Tibial nerve (tissue), 4 donors: ENCODE measurements at places on chromosomes 16 and 17. TPM values are rescaled to one million over a fixed set of nuclear protein-coding genes. Genes with fewer than 3 reads are reported as not detected.

Gene KRTAP9-2
- not detected for total RNA-seq

Gene DNAH9
- 1.7 TPM for total RNA-seq

Gene NPTX1
- not detected for total RNA-seq

Gene NEK8
- total RNA-seq = 2.9 TPM

Gene WRAP53
- total RNA-seq = 3.9 TPM

Gene CES1
- 18.8 TPM for total RNA-seq

DNA sequence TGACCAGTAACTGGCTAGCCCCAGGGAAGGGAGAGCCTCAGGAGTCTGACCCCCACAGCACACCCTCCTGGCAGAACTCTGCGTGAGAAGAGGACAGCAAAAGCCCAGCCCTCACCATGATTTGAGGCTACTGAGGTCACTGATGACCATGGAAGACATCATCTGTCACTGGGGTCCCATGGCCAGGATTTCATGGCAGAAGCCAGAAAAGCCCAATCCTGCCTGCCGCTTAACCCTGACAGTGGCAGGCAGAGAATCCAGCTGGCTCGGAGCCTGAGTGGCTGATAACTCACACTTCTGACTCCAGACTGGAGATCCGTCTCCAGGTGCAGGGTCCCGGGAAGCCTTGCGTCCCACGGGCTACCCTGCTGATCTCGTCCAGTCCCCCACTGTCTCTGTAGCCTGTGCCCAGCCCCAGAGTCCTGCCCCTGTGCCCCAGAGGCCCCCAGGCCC is 17.5 kb downstream of the GRIN2C start:
- no peak for DNase-seq

DNA sequence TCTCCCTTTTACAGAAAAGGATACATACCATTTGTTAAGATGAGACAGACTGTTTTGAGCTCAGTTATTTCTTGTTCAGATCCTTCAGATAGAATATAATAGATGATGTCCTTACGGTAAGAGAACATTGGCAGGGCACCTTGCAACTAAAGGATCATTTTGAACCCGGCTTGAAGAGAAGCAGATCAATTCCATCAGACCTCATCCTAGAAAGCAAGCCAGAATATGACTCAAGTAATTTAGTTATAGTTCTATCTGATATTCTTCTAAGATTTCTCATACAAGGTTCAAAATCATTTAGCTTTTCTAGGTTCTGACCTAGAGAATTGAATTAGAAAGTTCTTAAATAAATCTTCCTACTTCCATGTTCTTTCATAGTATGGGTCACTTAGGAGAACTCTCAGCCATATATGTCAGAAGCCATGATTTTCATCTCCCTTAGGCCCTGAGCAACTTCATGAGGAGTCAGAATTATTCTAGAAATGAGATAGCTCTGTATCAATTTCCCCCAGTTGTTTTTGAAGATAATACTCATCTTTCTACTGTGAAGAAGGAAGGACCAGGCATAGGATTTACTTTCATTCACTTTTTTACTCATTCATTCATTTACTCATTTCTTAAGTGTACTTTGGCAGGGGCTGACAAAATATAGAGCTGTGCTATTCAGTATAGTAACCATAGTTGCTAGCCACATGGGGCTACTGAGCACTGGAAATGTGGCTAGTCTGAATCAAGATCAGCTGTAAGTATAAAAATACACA is 2.5 kb upstream of the CMTM1 start:
- DNase-seq = no peak

DNA sequence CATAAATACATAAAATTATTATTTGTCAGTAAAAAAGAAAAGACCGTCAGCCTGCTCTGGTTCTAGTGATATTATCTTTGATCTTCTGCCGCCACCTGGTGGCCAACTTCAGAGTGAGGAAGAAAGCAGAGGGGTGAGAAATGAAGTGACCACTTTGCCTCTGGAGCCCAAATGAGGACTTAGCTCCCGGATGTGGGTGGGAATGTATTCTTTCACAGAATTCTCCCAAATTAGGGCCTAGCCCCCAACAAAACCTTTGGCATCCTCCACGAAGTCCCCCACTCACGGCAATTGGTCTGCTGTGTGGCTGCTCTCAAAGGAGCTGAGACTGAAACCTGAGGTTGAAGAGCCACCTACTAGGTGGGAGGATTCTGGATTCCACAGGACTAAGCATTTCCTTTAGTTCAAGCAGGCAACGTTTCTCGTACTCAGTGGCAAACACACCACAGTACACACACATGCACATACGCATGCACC is 4.9 kb upstream of the ZNF267 start:
- peak; percentile 90 for DNase-seq

GRCh38 chr16:72066747-72067146 is 3.7 kb downstream of the HPR start:
- no peak for DNase-seq

- DNase-seq = no peak
Observed at GRCh38 chr16:89973654-89974335, 25.2 kb downstream of the DEF8 start.

DNA sequence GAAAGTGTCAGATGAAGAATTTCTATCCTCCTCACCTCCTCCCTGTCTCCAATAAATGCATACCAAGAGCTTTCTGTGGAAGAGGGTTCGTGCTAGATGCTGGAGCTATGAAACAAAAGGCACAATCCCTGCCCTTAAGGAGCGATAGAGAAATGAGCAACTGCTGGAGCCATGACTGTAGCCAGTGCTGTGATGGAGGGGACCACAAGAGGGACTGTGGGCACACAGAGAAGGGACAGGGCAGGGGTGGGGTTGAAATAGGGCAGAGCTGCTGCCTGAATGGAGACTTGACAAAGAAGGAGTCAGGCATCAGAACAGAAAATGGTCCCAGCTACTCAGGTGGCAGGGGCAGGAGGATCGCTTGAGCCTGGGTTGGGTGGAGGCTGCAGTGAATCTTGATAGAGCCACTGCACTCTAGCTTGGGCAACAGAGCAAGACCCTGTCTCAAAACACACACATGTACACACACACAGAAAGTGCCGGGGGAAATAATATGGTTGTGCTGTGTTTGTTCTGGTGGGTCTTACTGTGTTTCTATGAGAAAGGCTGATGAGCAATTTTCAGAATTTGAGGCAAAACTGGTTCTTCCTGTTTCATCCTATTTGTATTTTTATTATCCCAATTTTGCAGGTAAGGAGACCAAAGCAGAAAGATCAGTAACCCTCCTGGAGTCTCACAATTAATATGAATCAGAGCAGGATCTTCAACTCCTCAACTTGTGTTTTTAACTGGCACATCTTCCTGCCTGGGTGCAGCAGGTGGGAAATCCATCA is 16.5 kb downstream of the TMEM98 start:
- DNase-seq = no peak

DNA sequence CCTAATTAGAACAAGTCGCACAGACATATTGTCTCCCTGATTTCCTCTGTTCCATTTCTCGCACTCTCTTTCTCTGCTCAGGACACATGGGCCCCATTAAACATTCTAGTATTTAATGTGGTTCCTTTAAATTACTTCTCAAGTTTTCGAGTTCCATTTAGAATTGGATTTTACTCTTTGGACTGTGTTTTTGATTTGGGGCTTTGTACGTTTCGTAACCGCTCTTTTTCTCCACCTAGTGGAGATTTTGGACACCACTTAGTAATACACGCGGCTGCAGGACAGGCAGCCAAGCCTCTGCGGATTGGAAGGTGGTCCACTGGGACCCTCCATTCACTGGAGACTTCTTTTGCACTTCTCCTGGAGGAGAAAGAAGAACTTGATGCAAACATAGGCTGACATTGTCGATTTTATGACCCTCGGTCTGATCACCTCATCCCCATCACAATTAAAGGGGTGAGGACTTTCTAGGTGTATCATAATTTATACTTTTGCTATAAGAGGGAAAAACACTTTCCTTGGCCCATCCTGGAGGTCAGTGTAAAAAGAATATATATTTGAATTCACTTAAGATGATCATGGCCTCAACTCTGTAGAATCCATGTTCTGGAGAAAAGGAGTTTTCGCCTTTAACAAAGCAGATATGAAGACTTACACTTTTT is 85.7 kb downstream of the NOG start:
- DNase-seq = no peak

DNA sequence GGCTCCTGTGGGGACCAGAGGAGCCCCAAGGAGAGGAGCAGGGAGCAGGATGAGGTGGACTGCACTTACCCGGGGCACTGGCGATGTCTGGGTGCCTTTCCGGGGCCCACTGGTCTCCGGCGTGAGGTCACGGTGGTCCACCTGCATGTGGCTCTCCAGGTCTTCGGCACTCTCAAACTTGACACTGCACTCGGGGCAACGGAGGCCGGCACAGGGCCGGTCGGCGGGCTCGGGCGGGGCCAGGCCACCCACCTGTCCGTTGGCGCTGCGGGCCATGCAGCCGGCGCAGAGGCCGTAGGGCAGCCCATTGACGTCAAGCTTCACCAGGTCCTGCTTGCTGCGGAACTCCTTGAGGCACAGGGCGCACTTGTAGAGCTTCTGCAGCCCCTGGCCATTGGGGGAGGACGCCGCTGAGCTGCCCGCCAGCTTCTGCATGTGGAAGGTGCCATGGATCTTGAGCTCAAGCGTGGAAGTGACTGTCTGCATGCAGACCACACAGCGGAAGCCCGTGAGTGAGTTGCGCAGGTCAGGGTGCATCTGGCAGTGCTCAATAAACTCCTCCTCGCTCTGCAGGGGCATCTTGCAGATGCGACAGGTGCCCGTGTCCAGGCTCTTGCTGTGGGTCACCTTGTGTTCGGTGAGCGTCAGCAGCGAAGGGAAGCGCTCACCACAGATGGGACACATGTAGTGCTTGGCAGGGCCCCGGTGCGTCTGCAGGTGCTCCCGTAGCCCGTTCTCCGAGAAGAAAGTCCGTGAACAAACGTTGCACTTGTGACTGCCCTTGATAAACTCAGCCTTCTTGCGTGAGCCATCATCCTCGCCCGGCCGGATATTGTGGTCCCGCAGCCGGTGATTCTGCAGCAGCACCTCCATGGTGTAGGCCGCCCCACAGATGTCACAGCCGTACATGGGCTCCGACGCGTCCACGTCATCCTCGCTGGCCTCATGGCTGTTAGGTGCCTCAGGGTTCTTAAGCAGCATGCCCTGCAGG is 220.0 kb downstream of the ZNF423 start:
- no peak for DNase-seq

DNA sequence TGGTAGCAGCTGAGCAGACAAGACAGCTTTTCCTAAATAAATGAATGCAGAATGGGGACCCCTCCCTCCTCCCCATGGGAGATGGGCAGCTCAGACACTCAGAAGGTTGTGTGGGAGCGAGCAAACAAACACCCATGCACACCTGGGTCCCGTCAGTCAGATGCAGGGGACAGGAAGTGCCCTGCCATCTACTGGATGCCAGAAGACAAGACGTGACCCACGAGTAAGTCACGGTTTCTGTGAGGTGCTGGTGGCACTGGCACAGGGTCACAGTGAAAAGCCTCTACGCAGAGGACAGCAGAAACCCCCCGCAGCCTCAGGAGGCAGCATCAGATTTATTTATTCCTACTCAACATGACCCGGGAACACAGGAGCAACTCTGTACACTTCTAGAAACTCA is 8.4 kb downstream of the HBQ1 start:
- no peak for DNase-seq

DNA sequence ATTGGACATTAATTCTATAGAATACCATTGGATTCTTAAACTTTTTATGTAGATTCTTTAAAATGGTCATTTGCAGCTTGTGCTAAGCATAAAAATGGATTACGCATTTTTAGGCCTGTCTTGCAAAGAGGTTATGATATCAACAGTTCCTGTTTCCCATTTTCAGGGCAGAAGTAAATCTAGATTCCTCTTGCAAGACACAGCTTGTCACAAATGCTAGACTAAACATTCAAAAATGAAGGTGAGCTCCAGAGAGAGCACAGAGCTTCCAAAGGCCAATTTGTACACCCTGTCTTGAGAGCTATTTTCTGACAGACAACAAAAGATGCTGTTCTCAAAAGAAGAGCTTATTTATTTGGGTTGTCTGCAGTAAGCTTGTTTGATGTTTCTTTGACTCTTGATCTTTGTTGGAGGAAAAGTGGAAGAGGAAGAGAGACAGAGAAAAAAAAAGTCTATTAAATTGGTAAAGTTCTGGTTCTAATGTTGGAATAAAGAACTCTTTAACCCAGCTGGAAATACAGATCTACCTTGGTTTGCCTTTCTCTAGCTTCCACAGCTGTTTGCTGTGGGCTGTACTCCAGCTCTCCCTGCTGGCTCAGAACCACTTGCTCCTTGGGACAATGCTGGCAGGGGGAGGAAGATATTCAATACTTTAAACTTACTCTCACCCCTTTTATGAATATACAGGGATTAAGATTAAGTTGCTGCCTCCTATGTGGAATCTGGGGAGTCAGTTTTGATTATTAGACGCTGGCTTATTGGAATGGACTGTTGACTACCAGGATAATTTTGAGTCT is 651.8 kb downstream of the CDH11 start:
- DNase-seq = no peak
